NCI-H524 treated with DMSO at 0.1 percent for 48 hours (cell line): ENCODE measurements at places on chromosomes 1 and 21.

- no peak for DNase-seq
Measured at GRCh38 chr1:33986390-33987095, 122.7 kb downstream of the HMGB4 start.

DNA sequence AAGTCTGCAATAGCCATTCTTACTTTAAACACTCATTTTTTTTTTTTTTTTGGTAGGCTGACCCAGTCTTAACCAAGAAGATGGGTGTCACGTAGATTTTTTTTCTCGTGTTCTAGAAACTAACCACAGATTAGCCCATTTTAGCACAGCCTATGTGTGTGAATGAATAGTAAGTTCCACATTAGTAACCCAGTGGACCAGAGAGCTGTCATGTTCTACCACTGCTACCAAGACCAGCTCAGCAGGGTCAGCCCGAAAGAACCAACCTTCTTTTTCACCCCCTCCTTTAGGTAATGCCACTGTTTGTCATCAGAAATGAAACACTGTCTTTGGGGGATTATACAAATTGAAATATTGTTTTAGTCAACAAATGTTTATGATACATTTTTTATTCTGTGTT lies 221.1 kb upstream of the PLXNA2 start:
- DNase-seq: no peak

DNA sequence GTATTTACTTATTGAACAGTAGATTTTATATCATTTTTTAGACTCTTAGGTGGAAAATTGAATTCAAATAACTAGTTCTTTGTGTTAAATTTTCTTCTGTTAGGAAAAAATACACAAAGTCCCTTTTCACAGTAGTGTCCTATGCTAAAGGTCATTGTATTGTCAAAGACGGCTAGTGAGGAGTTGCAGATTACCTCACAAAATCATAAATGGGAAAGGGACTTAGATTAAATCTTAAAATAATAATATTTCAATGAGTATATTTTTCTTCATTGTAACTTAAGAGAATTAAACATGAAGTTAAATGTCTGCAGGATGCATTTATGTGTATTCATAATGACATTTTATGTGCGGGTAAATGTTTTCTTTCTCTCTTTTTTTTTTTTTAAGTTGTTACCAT lies 32.7 kb downstream of the LYPLAL1 start:
- no peak for DNase-seq

DNA sequence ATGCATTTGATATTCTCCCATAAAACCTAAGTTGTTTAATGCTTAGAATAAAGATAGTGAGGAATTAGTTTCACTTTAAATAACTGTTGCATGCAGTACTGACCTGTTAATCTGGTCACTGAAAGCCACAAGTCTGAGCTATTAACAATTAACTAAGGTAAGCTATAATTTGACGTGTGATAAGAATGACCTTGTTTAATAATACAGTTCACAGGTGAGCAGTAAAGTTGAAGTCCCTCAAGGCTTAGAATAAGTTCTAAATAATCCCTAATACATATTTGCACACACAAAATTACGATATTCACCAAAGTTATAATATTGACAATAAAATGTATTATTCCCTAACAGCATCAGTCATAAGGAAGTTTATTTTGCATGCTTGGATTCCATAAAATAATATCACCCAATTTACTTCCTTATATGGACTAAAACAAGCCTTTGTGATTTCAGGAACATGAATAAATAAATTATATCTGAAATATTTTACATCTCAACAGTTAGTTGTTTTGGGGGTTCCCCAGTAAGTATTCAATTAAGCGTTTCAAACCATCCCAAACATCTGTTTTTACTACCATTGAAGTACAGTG lies 70.6 kb upstream of the CHRM3 start:
- no peak for DNase-seq

DNA sequence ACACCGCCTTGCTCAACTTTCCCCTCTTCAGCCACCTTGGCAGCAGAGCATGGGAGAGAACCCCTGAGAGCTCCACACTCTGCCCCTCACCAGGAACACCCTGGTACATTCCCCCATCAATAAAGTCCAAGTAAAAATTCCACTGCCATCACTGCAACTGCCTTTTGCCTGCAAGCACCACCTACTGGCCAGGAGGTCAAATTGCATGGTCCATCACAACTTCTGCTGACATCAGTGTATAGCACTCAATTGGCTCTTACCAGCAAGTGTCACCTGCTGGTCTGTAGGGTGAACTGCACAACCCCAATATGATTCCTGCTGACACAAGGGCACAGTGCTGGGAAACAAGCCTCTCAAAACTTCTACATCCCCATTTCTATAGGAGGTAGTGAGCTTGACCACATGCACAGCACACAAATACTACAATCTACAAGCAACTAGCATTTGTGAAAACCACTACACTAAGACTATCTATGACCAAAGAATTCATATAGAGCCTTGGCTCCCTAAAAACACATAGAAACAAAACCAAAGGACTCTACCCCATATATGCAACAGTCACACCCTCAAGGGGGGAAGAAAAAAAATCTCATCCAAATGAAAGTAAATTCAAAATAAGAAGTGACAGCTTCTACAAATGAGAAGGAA lies 69.2 kb downstream of the FASLG start:
- peak; percentile 16 for DNase-seq

GRCh38 chr1:24373710-24374109 lies 39.9 kb downstream of the STPG1 start:
- no peak for DNase-seq

- no peak for DNase-seq
Measured at GRCh38 chr1:210298936-210299335, 29.8 kb upstream of the HHAT start.

- no peak for DNase-seq
Measured at GRCh38 chr1:47223921-47224675, 7.9 kb downstream of the TAL1 start.

DNA sequence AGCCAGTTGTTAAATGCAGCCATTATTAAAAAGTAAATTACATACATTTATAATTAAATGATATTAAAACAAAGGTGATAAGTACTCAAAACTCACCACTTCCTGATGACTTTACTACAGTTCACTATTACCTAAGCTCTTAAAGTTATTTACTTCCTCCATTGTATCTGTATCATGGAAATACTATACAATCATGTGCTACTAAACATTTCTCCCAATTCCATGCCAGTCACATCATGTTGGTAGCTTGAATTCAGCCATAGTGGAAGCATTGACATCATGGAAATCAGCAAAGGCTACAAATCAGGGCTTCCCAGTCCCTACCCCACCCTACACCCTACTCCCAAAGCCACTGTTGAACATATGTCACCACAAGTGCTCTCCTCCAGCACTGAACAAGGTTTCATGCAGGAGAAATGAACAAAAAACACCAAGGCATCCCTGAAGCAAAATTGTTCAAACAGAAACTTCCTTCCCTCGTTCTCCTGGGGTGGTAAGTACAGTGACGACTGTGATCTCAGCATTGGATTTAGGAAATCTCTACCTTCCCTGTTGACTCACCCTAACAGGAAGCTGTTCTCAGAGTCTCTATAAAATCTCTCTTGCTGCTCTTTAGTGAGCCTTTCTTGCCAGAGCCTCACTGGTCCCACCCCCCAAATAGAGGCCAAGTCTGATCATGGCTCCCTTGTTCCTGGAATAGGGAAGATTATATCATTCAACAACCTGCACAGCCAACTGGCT lies 12.7 kb downstream of the VSIG8 start:
- DNase-seq: no peak

GRCh38 chr1:14881775-14882672 lies 271.5 kb upstream of the TMEM51 start:
- DNase-seq: no peak

GRCh38 chr1:35499231-35499630 lies 58.0 kb downstream of the KIAA0319L start:
- no peak for DNase-seq

GRCh38 chr1:1199141-1199960 lies 7.0 kb downstream of the TNFRSF18 start:
- no peak for DNase-seq

DNA sequence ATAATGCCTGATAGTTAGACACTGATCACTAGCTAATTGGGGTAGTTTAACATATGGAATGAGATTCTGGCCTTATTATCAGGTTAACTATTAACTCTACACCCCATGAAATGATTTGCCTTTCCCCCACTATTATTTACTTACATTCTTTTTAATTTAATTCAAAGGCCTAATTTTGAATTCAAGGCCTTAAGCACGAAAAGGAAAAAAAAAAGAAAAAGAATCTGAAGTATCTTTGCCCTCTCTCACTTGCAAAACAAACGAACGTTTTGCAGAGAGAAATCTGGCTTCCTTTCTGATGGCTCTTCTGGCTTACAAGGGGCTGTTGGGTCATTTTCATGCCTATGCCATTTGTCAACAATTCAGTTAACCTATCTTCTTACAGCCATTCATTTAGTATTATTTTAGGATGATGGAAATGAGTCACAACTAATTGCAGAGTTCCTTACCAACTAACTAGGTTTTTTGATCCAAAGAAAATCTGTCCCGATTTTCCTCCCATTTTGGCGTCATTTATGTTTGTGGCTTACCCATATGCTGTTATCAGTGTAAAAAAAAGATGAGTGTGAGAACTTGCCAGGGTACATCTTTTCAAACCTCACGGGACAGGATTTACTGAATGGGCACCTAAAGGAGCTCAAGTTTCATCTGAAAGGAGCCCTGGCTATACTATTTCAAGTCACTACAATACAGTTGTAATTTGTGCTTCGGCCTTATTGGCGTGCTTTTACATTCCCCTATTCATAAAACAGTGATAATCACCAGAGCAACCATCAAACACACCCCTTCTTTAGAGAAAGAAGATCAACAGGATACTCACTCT lies 1.9 kb upstream of the ERRFI1 start:
- no peak for DNase-seq

- no peak for DNase-seq
Measured at GRCh38 chr1:26300578-26301275, 5.7 kb downstream of the UBXN11 start.

GRCh38 chr1:7783178-7783711 lies 846 bp upstream of the PER3 start:
- peak; percentile 3 for DNase-seq
